LNCaP clone FGC (cell line): ENCODE measurements at places on chromosomes 12 and 14.
A peak's percentile ranks its signal among the peaks of the same experiment; 100 is the strongest.

- DNase-seq, result no peak
Observed at GRCh38 chr12:78040111-78040510, 209.4 kb downstream of the NAV3 start.

- no peak for DNase-seq
Observed at GRCh38 chr12:20101046-20101445, 267.3 kb upstream of the PDE3A start.

DNA sequence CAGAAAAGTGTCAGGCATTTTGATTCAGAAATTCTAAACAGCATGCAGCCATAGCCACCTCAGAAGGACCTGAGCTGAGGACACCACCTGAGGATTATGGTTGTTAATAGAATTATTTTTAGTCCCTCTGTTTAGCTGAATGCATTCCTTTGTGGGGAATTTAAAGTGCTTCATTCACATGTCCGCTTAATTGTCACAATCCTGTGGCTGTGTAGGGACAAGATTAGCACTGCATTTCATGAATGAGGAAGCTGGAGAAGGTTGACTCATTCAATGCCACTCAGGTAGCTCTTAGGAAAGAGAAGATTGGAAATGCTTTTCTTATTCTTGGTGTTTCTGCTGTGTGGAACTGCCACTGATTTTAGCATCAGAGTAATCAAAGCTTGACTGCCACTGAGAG lies 42.0 kb upstream of the KRR1 start:
- DNase-seq, result no peak

- DNase-seq, result no peak
Observed at GRCh38 chr12:109261087-109261486, 48.0 kb downstream of the FOXN4 start.

GRCh38 chr12:87952850-87953249 lies 76.4 kb downstream of the C12orf50 start:
- no peak for DNase-seq

GRCh38 chr12:102462795-102463465 lies 17.4 kb downstream of the IGF1 start:
- DNase-seq, result no peak

- no peak for DNase-seq
Observed at GRCh38 chr14:95236221-95236620, 78.9 kb upstream of the DICER1 start.

DNA sequence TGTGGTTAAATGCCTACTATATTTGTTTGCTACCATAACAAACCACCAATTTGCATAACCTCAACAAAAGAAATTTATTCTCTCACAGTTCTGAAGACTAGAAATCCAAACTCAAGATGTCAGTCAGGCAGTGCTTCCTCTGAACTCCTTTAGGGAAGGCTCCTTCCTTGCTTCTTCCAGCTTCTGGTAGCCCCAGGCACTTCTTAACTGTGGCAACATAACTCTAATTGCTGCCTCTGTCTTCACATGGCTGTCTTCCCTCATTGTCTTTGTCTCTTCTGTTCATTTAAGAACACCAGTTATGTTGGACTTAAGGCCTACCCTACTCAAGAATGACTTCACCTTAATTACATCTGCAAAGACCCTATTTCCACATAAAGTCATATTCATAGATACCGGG lies 206.9 kb downstream of the SYT1 start:
- DNase-seq, result no peak

DNA sequence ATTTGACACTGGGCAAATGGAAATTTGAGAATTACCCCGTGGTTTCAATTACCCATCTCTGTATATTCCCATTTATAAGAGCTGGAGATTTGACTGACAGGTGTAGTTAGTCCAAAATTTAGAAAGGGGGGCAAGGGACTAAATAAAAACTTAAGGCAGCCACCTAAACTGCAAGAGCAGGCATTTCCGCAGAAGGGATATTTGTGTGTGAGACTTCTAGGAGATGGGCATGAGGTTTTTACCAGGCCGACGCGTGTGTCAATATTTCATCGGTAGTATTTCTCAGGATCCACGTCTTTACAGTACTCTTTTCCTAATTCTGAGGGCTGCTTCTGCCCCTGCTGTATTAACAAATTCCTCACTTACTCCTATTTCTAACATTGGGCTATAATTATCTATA lies 1.4 kb downstream of the FAR2 start:
- DNase-seq, result no peak

DNA sequence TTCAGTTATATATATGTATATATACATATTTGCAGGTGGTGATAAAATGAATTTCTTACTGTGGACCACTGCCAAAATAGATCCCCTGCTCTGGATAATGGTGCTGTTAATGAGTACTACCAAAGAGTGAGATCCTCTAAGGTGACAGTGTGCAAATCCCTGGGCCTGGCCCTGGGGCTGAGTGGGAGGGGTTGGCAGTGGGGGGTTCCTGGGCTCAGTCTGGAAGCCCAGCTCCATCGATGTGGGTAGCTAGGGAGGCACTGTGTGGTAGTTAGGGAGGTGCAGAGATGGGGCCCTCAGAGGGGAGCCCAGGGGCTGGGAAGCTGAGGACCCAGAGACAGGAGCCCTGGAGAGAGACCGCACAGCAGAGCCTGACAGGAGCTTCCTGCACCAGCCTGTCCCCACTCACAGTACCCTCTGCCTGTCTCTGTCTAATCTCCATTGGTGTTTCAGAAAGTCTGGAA lies 9.1 kb downstream of the KRT8 start:
- DNase-seq, result no peak

- DNase-seq, result no peak
Observed at GRCh38 chr14:57273236-57273635, 4.5 kb downstream of the AP5M1 start.

DNA sequence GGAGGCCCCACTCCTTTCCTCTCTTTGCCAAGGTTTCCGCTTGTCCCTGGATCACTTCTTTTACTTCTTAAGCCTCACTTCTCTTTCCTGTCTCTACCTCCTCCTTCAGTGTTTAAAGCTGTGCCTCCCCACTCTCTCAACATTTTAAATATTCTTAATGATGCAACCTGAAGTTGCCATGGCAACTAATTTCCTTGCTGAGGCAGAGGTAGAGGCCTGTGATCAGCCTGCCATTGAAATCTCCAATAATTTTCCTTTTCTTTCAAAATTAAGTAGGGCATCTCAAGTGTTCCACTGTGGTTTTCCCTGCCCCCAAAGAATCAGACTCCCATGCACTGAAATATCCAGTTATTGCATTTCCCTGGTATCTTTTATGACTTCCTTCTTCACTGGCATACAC lies 108.6 kb upstream of the VRK1 start:
- DNase-seq, result no peak

DNA sequence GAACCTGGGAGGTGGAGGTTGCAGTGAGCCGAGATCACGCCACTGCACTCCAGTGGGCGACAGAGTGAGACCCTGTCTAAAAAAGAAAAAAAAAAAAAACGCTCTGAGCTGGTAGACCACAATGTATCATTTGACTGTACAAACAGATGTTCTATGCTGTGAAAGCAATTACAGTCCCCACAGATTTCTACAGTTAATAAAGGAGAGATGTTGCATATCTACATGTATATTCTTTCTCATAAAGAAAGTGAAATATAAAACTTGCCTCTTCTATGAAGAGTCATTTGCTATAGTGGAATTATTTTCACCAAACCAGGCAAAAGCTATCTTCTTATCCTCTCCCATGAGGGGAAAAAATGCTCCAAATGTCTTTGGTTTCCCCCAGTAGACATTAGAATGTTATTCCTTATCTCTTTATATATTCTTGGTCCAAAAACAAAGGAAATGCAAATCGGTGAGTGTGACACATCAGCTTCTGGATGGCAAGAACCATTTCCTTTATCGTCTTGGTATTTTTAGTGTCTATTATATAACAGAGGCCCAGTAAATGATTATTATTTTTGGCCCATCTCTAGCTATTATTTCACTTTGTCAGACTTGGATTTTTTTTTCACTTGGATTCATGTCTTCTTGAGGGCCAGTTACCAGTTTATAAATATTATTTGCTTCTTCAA lies 230.4 kb downstream of the SSPN start:
- no peak for DNase-seq

DNA sequence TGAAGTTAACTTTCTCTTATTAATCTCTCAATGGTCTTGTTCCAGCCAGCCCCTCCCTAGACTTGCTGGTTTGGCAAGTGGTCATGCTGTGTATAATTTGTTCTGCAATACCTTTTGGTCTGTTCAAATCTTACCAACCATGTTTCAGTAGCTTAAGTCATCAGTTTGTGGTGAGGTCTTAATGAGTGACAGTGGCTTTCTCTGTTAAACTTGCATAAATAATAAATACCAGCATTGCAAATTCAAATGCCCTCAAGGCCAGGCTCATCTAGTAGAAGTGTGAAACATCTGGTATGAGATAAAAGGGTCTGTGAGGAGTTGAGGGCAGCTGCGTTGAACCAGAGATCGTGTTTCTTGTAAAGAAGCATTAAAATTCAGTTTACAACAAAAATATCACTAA lies 319.5 kb downstream of the TMEM117 start:
- DNase-seq, result no peak

DNA sequence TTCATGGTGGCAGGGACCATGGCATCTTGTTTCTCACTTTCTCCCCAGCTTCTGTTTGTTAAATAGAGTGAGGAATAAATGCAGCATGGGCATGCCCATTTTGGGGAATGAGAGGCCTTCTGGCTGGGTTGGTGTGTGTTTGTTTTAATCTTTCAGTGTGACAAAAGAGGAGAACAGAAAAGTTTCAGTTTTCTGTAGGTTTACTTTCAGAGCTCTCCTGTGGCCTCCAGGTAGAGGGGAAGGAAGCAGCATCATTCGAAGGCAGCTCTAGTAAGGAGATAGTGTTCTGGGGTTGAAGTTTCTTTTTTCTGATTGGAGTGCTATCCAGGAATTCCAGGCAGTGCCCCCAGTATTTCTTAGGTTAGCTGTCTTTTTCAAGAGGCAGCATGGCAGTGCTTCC lies 15.3 kb downstream of the MSRB3 start:
- DNase-seq, result no peak

DNA sequence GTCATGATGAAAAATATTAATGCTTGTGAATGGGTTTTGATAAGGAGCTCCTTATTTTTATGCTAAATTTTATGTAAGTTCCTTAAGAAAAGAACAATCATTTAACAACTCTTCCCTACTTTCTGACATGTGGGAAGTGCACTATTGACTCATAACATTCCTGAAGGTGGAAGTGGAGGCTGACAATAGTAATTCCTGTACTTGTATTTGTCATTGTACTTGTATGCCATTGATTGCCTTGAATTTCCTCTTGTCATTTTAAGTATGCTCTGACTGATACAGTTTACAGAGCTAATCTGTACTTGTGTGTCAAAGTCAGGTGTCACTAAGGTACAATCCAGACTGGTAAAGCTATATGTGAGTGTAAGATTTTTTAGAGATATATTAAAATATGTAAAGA lies 440.0 kb downstream of the SLC16A7 start:
- DNase-seq, result peak; percentile 57

DNA sequence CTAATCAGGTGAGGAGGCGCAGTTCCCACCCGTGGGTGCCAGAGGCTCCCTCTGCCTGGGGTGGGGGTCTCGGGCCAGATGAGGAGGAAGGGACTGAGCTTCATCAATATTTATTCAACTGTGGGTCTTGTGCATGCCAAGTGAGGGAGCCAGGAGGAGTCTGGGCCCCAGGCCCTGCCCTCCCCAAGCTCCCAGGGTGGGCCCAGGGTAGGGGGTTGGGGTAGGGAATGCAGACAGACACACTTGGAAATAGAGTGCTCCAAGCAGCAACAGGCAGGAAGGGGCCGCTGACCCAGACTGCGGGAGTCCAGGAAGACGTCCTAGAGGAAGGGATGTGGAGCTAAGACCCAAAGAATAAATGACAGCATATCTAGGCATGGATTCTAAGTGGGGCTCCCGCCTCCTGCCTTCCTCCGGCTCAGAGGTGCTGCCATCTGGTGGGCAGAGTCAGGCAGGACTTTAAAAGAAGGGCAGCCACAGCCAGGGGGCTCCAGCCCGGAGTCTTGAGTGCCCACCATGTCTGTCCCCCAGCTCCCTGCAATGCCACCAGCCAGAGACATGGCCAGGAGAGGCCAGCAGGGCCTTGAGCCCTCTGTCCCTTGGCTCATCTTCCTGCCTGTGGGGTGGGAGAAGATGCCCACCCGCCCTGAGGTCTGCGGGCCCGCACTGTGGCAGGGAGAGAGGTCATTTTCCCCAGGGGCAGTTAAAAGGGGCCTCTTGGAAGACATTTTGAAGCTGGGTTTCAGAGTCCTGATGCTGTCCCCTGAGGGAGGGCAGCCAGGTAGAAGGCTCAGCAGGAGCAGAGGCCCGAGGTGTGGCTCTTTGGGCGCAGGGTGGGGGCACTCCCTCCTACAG lies 70.1 kb downstream of the PHETA1 start:
- no peak for DNase-seq

DNA sequence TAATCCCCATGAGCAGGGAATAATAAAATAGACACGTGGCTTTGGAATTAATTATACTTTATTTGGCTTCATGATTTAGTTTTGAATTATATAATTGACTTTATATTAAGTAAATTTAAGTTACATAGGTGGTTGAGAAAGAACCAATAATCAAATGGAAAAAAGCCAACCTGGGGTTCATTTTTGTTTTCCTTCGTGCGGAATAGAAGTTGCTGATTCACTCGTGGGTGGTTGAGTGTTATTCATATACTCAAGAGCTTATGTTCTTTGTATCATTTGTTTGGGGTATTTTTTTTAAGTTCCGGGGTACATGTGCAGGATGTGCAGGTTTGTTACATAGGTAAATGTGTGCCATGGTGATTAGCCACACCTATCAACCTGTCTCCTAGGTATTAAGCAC lies 58.0 kb downstream of the ZNF664 start:
- DNase-seq, result no peak

GRCh38 chr12:109740694-109741245 lies 27.1 kb downstream of the FAM222A start:
- DNase-seq, result no peak

DNA sequence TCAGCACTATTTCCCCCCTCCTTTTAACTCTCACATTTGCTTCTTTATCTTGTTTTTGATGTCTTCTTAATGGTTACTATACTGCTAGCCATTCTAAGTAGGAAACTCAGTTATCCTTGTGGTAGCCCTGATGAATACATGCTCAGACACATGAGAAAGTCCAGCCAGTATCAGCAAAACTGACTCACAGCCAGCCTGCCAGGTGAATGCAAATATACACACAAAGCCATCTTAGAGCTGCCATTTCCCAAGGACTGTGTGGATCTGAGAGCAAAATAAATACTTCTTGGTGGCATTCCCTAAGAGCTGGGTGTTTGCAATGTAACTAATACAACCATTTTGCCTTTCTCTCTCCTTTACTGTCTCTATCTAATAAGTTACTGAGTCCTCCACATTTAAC lies 455.2 kb downstream of the CCER1 start:
- DNase-seq, result peak; percentile 22

- DNase-seq, result no peak
Observed at GRCh38 chr12:131613186-131613585, 97.7 kb upstream of the SFSWAP start.

- peak; percentile 10 for DNase-seq
Observed at GRCh38 chr14:73239393-73240241, 2.3 kb downstream of the PAPLN start.

- DNase-seq, result no peak
Observed at GRCh38 chr14:58078471-58078870, 73.5 kb downstream of the ARMH4 start.
